Mesenteric fat pad (tissue), 1 donor: ENCODE measurements at places on chromosomes 5 and 9. TPM values are rescaled to one million over a fixed set of nuclear protein-coding genes. Genes with fewer than 3 reads are reported as not detected.
A peak's percentile ranks its signal among the peaks of the same experiment; 100 is the strongest.

DNA sequence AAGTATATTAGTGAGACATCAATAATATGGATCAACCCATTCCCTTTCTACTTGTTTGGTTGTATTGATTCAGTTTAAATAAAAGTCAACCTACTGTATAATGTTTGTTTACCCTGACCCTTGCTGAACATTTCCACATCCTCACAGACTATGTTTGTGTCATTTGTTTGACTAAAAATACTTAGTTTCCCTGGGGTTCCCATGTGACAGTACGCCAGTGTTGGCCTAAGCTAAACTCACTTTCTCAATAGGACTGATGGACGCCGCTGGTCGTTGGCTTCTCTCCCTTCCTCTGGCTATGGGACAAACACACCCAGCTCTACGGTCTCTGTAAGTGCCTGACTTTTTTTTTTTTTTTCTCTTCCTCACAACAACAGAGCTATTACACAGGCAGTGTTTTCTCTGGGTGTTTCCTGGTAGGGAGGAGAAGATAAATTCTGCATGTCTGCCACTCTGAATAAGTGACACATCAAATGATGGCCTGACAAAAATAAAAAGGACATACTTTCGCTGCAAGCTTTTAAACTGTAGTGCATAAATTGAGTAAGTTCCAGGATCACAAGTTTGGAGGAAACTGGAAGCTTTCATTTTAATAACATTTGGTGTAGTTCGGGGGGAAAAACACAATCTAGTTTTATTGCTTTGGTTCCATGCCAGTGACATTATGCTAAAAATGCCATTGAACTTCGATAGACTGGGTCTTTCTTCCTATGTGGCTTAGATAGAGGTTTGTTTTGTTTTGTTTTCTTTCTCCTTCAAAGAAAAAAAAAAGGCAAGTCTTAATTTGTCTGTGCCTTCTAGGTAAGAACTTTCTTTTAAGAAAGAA is 101.0 kb downstream of the CD180 start:
- DNase-seq = no peak

DNA sequence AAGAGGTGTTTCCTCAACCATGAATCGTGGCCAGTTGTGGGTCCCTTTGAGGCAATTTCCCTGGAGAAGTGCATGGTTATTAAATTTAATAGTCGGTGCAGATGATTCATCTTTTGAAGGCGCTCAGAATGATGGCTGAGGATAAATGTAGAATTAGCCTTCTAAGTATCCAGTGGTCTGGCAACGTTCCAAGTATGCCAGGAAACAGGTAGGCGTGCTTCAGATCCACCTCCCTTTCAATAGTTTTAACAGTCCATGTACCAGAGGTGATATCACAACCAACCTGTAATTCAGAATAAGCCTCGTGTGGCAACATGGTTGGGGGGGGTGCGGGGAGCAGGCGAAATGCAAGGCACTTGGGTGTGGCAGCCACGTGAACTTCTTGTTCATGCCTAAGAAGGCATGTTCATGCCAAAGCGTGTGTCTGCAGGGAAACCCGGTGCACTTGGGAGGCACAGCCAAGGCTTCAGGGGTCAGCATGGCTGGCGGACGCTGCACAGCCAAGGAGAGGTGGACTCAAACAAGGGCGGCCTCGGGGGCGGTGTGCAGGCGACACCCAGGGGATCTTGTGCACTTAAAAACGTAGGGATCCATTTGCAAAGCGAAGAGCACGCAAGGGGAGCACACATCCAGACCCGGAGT is 5.2 kb upstream of the NKD2 start:
- peak; percentile 87 for DNase-seq

GRCh38 chr5:178732281-178732680 is 1.8 kb upstream of the ZNF354A start:
- no peak for DNase-seq

- DNase-seq = no peak
These were observed 105.3 kb downstream of the VAV2 start for GRCh38 chr9:133886563-133887501.

- DNase-seq = no peak
These were observed 138.8 kb upstream of the POC5 start for GRCh38 chr5:75856056-75856455.

DNA sequence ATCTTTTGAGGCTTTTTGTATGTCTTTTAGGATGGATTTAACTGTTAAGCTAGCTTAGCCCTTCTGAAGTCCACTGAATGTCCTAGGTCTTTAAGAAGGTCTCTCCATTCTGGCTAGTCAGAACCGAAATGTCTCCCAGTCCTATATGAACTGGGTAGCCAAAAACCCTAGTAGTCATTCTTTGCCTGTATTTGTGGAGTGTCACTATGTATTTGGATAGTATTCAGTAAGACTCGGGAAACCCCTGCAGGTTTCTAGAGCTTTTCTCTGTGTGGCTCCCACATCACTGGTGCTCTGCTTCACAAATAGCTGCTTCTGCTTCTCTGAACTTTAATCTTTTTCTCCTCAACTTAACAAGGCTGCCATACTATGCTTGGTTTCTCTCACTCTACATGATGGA is 68.0 kb downstream of the RIC1 start:
- DNase-seq = no peak

- no peak for DNase-seq
These were observed 56.7 kb upstream of the FOXB2 start for GRCh38 chr9:76962732-76963131.

DNA sequence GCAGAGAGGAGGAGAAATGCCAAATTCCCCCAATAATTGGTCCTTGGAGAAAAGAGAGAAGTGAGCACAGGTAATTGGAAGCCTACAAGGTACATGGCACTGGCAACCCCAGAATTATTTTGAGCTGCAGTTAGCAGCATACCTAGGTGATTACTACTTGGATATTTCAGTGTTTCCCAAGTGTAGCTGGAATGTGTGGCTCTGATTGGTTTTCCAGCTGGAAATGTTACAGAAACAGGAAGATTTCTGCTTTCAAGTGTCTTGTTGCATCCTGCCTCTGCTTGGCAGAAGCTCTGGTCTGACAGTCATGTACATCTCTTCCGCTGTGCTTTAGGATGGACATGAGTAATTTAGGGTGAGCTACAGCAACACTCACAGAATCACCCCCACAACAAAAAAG is 262.1 kb downstream of the ENC1 start:
- DNase-seq = no peak

DNA sequence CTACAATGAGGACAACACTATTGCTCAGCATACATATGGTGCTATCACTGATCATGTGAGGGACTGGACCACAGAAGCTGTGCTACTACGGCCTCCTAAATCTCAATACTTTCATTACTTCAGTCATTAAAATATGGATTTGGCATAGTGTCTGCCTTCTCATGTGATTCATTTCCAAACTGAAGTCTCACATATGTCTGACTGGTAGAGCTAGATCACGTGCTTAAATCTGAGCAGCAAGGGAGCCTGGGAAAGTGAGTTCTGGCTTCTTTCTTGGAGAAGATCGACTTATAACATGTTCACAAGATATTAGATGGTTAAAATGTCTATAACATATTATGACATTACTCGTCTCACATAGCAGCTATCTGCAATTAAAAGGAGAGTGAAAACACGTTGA is 8.3 kb downstream of the KIF4B start:
- DNase-seq = no peak

SPOCK1 gene
- 59.8 TPM for total RNA-seq

DNA sequence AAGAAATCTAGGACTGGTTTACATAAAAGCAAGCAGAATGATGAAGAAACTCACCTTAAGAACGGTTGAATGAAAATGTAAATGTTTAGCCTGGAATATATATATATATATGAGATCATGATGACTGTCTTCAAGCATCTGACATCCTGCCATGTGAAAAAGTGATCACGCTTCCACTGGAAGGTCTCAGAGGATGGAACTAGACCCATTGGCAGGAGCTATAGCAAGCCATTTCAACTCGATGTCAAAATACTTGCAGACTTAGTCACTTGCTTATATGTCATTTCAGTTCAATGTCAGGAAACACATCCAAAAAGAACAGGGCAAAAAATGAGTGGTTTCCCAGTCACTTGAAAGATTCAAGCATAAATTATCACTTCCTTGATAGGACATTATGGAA is 22.2 kb upstream of the TMEM161B start:
- no peak for DNase-seq

DNA sequence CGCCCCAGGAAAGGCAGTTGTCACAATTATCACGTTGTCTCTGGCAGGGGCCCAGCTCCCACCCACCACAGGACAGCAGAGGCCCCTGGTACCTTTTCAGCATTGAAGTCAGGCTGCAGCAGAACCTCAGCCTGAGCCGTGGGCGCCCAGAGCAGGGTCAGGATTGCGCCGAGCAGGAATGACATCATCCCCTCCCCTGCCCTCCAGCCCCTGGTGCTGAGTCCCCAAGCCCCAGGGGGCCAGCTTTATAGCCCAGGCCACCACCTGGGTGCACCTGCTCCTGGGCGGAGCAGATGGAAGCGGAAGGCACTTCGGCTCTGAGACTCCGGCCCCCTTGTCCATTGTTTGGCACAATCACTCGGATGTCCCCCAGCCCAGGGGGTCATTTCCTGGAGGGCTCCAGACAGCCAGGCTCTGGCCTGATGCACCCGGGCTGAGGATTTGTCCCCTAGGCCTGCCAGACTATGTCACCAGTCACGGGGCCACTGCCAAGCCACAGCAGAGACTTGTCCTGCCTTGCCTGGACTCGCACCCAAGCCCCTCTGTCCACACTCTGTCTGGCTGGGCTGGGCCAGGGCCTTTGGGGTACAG is at the start of gene LCN15:
Gene LCN15 (minus strand): TSS at position 218 of the 591 bp plus-strand sequence. CDS start 30 bp downstream, at position 188.
- DNase-seq = no peak

DNA sequence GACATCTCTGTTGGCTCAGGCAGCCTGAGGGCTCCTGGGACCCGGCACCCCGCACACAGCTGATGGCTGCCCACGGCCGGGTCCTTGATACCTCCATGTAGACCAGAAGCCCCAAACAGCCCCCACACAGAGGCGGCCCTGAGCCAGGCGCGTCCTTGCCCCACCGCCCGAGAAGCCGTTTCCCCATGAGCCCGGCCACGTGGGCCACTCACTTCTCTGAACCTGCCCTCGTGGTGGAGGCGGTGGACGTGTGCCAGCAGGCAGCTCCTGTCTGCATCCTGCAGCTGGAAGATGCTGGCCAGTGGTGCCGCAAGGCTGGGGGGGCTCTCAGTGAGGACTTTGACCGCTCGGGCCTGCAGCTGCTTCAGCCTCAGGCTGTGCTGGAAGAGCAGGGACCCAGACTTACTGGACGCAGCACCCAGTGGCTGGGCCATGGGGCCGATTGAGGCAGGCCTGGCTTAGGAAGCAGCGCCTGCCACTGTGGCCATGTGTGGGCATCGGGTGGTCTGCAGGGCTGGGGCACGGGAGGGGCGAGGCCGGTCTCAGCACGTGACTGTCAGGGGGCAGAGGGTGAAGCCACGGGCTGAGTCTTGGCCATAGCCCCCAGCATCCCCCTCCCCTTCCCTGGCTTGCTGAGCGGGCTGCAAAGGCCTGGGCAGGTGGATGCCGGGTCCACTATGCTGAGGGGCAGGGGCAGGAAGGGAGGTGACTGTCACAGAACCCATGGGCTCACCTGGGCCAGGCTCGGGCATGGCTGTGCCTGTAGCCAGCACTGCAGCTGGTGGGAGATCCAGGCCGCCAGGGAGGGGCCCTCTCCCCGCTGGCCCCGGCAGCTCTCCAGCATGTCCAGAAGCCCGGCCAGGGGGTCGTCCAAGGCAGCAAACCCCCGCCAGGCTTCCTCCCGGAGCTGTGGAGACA is 50.0 kb downstream of the EXD3 start:
- DNase-seq = peak; percentile 83

GRCh38 chr9:26746357-26747072 is 146.1 kb downstream of the CAAP1 start:
- no peak for DNase-seq

GRCh38 chr9:95316274-95316673 is 1.2 kb downstream of the FANCC start:
- DNase-seq = no peak

PCDHA5 gene
- total RNA-seq = 0.10 TPM

DNA sequence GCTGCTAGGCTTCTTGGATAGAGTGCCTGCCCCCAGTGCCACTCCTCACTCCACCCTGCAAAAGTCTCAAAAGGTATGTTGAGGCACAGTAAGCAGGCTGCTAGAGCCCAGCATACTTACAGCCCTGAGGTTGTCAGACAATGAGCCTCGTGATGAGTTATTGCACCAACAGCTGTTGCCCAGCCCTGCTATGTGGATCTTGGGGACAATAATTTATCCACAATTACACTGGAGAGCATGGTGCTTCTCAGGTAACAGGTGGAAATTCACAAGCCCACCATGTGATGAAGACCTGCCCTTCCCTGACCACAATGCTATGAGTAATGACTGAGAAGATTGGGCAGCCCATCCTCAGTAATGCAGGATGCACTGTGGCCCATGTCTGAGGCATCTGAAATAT is 36.5 kb downstream of the KCNIP1 start:
- DNase-seq = peak; percentile 43

- DNase-seq = no peak
These were observed 68.8 kb downstream of the SNX18 start for GRCh38 chr5:54586336-54586735.

- DNase-seq = no peak
These were observed 186.9 kb upstream of the TRIM32 start for GRCh38 chr9:116499986-116500871.

- DNase-seq = no peak
These were observed 235.8 kb upstream of the VLDLR start for GRCh38 chr9:2385746-2386145.

DMRT3 gene
- total RNA-seq = 1.1 TPM

GGTA1 gene
- total RNA-seq = 6.0 TPM

ARL14EPL gene
- not detected for total RNA-seq

DNA sequence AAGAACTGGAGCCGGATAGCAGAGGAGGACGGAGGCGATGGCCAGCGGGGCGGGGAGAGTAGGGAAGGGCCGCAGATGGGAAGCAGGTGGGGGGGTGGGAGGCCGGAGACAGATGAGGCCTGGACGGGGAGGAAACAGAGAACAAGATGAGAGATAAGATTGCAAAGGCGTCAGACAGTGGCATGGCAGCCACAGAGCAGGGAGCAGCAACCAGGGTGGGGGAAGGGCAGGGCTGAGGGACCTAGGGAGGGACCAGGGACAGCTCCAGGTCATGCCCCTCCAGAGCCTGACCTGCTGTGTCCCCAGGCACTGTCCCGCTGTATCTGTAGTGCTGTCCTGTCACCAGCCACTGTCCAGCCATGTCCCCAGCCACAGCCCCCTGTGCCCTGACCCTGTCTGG is 49.6 kb upstream of the LMX1B start:
- DNase-seq = no peak

- DNase-seq = no peak
These were observed 3.8 kb upstream of the RNF14 start for GRCh38 chr5:141965071-141965470.

INSYN2B gene
- 0.84 TPM for total RNA-seq

DNA sequence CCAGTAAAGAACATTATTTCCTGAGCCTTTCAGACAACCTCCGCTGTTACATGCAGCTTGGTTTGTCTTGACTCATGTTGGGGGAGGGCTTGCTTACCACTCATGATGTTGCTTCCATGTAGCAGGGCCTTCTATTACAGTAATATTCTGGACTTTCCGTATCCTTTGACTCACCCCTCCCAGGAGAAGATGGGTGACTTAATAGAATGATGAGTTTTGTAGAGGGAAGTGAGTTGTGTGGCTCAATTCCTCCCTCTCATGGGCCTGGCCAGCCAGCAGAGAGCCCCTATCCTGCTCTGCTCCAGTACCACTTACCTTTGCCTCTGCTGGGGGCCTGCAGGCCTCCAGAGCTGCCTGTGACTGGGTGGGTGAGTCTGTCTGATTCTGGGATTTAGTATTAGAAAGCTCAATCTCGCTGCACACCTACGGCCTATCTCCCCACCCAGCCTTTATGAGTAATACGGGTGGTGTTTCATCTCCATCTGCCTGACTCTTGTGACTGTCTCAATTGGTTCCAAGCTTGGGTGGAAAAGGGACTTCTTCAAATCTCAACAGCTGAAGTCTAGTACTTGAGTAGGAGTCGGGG is 52.6 kb upstream of the KLF9 start:
- no peak for DNase-seq

GRM6 gene
- not detected for total RNA-seq

GRCh38 chr5:171568389-171568788 is 148.9 kb downstream of the FGF18 start:
- no peak for DNase-seq
